Stimulated activated CD8-positive, alpha-beta memory T cell treated with anti-CD3 and anti-CD28 coated beads, Interleukin-2, amount 100 ng/mL, for 1 hour (primary cell): ENCODE measurements at places on chromosomes 2 and 18.

- no peak for DNase-seq
These were observed 37.6 kb downstream of the SMAD7 start for GRCh38 chr18:48913201-48913600.

DNA sequence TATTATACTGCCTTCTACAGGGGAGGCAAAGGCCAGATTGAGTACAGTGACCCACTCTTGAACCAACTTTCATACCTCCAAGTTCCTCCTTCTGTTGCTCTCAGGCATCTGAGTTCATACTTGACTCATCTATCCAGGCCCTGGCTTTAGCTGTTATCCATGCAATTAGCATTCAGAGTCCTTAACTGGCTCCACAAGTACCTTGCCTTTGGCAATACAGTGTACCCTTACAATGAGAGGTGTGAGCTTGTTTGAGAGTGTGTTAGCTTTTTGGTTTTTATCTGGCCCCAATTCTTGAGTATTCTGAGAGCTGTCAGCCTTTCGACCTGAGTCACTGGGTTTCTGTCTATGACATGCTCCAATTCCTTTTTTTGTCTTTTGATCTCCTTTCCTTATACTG is 60.2 kb downstream of the EHD3 start:
- DNase-seq = no peak

DNA sequence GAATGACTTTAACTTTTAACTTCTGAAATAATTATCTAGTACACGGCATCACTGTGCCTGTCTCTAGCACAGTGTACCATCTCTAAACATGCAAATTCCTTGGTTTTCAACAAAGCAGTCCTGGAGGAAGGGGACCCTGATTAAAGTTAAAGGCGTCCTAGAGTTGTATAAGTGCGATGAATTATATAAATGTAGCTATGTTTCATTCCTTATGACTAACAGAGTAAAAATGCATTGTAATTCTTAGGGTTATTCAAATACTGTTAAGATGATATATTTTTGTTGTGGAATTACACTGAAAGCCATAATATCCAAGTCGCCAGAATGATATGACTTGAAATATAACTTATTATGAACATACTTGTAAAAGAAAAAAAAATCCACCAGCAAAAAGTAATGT is 544.9 kb upstream of the LINC00305 start:
- DNase-seq = no peak

DNA sequence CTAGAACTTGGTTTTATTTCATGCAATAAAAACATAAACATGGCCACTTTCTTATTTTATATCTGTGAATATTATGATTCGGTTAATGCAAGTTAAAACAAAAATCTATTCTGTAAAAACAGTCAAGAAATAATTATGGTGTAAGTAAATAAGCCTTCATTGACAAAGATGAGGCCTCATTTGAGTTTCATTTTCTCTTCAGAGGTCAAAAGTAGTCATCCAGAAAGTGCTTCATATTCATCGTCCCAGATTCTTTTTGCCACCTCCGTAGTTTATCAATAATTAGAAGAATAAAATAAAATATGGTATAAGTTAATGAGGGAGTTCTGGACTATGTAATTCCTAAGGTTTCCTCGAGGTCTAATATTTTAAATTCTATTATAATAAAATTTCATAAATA is 19.4 kb upstream of the HNRNPA3 start:
- DNase-seq = no peak

DNA sequence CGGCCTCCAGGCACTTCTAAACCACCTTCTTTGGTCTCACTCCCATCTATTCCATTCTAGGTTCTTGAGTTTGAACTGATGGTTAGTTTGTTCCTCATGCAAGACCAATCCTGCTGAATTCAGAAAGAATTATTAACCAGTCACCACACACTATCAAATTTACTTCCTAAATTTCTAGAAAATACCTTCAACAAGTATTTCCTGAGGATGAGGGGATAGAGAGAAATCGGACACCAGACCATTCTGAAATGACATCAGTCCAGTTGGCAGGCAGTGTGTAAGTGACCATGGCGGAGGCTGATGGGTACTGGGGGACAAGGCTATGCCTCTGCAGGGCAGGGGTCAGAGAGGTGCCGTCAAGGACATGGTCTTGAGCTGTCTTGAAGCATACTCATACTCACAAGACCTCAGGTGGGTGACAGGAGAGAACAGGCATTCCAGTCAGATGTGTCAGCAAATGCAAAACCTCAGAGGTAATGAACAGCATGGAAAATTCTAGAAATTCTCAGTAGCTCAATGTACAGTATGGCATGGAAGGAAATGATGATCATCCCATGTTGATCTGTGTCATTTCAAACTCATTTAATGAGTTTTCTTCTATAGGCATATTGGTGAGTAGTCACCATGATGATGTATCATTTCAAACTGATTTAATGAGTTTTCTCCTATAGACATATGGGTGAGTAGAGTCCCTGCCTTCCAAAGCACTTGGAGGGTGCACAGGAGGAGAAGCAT is 119.6 kb downstream of the DDX1 start:
- DNase-seq = no peak

- DNase-seq = no peak
These were observed 90.4 kb downstream of the GULP1 start for GRCh38 chr2:188382107-188382506.
